ENCODE measurements at places on chromosomes 3 and 15.

DNA sequence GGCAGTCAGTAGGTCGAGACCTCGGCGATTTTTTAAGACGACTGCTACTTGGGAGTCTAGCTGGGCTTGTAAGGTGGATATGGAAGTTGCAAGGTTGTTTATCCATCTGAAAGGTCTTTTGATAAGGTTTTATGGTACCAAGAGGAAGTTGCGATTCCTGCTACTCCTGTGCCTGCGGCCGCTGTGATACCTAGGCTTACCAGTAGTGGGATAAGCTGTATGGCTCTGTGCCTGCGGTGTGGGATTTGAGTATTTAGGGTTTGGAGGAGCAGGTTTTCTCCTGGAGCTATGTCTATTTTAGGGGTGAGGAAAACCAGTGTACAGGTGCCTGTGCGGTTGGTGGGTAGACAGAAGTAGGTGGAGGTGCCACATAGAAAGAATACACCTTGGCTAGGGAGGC lies 1059.8 kb downstream of the SI start:
- no peak for DNase-seq

- no peak for DNase-seq
These were observed 49.9 kb downstream of the CACNA1D start for GRCh38 chr3:53544357-53544756.

DNA sequence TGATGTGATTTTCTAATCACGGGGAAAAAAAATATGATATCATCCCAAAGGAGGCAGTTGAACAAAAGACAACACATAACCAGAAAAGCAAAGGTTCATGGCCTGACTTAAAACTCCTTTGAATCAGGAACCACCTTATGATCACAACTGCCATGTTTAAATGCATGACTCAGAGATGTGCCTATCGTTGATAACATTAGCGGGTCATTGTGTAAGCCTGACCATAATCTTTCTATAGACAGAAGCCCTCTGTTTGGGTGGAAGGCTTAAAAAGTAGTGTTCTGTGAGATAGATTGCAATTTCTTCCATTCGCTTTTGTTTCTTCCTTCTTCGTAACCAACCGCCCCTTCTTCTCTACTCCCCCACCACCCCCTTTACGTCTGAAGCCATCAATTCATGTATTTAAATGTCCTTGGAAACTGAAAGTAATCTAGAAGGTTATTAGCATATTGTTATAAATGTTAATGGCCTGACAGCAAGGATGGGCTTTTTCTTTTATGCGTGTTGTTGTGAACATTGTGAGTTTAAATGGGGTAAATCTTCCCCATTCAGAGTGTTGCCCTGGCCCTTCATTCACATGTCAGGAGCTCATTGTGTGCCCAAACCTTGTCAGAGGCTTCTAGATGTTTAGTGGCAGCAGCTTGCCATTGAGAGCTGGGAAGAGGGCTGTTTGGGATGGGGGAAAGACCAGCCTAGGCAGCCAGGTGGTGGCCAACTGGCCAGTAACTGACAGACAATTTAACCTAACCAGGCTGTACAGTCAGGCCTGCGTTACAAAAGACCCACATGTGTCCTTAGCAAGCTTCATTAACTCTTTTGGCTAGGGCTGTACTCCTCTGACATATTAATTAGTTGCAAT lies 64.5 kb downstream of the EPHA3 start:
- DNase-seq = no peak

DNA sequence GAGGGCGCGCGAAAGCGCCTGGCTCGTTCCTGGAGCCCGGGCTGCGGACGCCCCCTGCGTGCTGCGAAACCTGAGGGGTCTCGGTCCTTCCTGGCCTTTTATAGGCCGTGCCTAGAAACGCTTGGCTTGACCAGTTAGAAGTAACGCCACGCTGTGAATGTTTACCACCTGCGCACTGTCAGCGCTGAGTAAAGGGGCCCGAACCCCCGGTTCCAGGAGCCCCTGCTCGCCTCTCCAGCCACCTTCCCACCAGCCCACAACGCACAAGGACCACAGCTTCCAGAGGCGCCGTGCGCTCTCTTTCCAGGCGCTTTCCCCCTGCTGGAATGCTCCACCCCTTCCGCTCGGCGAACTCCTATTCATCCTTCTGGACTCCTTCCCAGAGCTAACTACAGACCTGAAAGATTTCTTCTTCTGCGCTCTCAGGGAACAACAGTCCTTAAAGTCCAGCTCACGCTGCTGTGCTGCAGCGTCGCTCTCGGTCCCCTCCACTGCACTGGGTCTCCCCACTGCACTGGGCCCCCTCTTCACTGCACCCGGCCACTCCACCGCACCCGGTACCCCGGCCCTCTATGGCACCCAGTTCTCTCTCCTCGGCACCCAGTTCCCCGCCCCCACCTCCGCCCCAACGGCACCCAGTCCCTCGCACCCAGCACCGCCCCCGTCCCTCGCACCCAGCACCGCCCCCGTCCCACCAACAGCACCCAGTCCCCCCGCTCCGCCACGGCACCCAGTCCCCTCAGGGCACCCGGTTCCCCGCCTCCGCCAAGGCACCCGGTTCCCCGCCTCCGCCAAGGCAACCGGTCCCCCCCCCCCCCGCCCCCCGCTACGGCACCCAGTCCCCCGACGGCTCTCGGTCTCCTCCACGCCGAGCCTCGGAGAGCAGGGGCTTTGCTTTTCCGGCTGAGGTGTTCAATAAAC lies 69.8 kb downstream of the SQOR start:
- DNase-seq = no peak

- DNase-seq = no peak
These were observed 522.5 kb downstream of the FOXP1 start for GRCh38 chr3:71061037-71061436.

- DNase-seq = no peak
These were observed 123.0 kb upstream of the EIF1B start for GRCh38 chr3:40186508-40186907.

DNA sequence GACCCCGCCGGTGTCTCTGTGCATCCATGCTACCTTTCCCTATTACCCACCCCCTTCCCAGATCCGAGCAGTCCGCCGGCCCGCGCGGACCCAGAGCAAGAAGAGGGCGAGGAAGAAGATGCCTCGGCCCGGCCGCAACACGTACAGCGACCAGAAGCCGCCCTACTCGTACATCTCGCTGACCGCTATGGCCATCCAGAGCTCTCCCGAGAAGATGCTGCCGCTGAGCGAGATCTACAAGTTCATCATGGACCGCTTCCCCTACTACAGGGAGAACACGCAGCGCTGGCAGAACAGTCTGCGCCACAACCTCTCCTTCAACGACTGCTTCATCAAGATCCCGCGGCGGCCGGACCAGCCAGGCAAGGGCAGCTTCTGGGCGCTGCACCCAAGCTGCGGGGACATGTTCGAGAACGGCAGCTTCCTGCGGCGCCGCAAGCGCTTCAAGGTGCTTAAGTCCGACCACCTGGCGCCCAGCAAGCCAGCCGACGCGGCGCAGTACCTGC lies 788 bp downstream of the FOXB1 start:
- DNase-seq = no peak

GRCh38 chr15:72227720-72228119 lies 3.3 kb downstream of the PKM start:
- DNase-seq = peak; percentile 20

DNA sequence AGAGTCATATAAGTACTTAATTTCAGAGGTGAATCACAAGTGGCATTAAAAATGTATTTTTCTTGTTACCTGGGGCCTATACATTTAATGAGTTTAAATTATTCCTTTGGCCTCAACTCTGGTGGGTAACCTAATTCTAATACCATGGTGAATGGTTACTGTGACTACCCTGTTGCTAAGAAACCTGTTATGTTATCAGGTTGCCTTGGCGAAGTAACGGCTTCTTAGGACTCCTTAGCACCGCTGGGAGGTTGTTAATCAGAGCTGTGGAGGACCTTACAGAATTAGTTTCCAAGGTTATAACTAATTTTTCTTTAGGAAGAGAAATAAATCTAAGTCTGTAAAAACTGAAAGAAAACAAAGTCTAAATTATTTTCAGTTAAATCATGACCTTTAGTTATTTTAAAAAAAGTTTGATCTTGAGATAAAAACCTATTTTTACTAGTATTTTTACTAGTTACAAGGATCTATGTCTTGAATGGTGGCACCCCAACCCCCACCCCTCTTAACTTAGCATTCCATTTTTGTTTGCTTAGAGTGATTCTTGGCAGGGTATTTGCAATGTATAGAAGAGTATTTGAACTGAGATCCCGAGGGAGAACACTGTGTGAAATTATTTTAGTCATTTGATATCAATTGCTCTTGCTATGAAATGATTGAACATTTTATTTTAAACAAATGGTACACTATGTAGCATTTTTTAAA lies 155.5 kb downstream of the FNDC3B start:
- no peak for DNase-seq

DNA sequence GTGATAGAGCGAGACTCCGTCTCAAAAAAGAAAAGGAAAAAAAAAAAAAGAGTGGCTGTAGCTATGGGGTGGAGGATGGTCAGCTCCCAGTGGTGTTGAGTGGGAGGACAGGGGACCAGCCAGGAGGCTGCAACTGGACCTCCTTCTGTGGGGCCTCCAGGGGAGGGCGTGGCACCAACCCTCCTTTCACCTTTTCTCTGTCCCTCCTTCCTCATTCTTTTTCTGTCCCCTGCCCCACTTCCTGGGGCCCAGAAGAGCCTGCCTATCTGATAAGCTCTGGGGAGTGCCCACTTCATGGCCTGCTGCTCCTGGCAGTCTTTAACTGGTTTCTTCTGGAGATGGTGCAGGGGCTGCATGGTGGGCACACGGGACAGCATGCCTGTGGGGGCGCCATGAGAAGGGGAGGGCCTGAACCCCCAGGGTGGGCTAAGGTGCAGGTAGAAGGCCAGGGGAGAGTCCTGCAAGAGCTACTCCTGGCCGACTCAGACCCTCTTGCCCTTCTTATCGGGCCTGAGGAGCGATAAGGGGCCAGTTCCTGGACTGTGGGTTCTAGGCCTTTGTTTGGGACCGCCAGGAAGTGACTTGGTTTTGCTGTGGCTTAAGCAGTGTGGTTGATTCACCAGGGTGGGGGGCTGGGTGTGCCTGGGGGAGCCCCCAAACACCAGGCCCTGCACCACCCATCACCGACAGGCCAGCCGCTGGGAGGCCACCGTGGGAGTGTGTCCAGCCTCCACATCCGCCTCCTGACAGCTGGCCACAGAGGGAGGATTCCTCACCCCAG lies 49.4 kb upstream of the FLNB start:
- no peak for DNase-seq

- DNase-seq = no peak
These were observed 880 bp upstream of the CHRNA7 start for GRCh38 chr15:32029409-32029861.

DNA sequence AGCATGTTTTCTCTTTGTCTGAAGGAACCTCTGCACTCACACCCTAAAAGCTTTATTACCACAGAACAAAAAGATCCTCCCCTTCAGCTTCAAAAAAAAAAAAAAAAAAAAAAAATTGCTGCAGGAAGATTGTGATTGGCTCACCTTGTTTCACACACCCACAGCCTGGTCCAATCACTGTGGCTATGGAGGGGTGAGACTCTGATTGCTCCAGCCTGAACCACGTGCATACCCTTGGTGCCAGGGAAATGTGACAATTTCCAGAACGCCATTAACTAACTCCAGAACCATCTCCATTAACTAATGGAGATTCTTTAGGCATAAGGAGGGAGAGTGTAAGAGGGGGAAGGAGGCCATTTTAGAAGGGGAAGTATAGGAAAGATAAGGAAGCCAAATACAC lies 106.5 kb upstream of the CRBN start:
- DNase-seq = no peak

- DNase-seq = no peak
These were observed 397.3 kb upstream of the RASGRP1 start for GRCh38 chr15:38961931-38962330.

DNA sequence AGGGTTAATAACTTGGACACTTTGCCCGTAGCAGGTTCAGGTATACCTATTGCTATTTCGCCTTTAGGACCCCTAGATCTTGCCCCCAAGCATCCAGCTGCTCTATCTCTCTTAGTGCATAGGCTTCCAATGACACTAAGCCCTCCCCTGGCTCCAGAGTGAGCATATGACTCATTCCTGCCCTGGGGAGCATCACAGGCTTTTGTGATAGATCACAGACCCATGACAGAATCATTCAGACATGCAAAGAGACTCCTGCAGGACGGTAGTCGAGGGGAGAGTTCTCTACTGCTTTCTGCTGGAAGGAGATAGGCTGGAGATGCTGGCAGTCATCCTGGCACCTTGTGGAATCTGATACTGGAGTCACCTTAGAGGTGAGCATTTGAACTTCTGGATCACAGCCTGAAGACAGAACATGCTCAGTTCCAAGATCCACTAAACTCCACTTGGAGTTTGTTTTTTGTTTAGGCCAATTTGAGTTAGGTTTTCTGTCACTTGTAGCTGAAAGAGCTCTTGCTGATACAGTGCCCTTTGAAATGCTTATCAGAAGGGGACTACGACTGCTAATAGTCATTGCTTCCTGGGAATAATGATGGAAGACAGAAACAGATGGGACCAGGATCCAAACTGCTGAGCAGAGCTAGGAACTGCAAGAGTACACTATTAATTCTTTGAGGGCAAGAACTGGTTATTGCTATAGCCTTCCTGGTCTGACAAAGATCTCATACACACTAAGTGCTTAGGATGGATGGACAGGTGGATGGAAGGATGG lies 11.0 kb downstream of the LYSMD2 start:
- peak; percentile 49 for DNase-seq

GRCh38 chr15:66739287-66739686 lies 37.3 kb downstream of the SMAD6 start:
- no peak for DNase-seq

- no peak for DNase-seq
These were observed 30.8 kb downstream of the IFT122 start for GRCh38 chr3:129470861-129471260.

DNA sequence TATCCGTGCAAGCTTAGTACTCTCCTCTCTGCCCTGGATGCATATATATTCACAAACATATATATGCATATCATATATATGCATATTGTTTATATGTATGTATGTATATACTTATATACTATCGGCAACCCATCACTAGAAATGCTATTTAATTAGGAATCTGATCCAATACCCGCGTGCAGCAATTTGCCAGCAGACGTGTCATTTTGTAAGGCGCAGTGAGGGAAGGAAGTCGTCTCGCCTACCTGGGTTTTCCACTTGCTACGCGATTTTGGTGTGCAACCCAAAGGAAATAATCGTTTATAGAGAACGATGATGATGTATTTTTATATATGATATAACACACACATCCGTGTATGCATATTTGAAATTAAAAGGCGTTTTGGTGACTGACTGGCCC lies 5.6 kb upstream of the FEZF2 start:
- DNase-seq = no peak

DNA sequence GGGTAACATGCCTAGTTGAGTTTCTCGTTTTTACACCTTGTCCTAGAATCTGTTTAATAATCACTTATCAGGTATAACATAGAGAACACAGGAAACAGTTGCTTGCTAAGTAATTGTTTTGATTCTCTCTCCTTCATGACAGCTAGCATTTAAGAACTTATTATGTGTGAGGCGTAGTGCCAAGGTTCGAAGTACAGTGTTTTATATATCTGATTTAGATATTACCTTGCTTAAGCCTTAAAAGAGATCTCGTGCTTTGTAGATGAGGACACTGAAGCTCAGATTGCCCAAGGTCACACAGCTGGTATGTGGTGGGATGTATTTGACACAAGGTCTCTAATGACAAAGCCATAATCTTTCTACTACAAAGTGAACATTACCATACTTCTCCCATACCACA lies 29.0 kb upstream of the IFT57 start:
- no peak for DNase-seq

Data from stimulated activated CD4-positive, alpha-beta T cell treated with anti-CD3 and anti-CD28 coated beads, Interleukin-2, amount 100 ng/mL, for 4 hours (primary cell).